Activated T-cell treated with anti-CD3 and anti-CD28 coated beads for 4 hours (primary cell): ENCODE measurements at places on chromosomes 11 and 22.

DNA sequence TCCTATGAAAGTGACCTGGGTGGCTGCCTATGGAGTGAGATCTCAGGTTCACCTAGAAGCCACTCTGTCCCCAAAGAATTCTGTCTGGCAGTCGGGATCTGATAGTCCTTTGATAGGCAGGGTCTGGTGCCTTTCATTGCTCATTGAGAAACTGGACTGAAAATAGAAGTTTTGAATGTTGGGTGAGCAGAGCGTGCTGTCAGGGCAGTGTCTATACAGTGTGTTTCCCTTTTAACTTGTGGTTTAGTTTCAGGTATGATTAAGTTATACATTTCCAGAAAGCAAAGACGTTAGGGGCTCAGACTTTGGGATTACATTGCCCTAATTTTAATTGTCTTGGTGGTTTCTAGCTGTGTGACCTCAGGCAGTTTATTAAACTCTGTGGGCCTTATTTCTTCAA, 111.3 kb upstream of the PAX6 start:
- DNase-seq, result no peak

GRCh38 chr22:30201945-30202344, 44.6 kb downstream of the LIF start:
- no peak for DNase-seq

DNA sequence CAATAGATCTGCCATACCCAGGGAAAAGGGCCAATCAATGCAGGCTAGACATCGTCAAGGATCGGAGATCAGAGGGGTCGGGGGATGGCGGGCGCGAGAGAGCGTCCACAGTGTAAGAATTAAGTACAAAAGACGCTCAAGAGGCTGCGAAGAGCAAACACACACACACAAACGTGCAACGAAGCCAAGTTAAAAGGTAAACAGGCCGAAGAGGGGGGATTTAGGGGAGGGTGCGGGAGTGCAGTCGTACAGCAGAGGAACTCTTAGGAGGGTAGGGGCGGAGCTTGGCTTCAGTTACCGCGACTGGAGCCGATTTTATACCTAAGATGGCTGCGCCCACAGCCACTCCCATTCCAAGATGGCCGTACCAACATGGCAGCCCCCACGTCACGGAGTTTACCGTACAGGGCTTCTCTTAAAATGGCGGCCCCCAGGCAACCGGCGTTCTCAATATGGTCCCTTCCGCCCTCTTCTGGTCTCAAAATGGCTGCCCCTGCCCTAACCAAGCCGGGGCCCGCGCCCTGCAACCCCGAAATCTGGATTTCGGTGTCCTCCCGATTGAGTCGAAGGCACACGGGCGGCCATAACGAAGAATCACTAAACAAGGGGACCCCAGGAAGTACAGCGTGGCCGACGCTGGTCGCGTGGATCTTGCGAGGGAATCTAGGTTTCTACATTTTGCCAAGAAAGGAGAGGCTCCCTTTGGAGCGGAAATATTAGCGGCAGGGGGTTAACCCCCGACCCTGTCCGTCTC, 1.9 kb downstream of the GNG3 start:
- peak; percentile 95 for DNase-seq

GRCh38 chr11:75492181-75492820, 33.4 kb downstream of the GDPD5 start:
- DNase-seq, result peak; percentile 44

GRCh38 chr11:77821349-77821851, 456 bp downstream of the AAMDC start:
- DNase-seq, result peak; percentile 9

- no peak for DNase-seq
These were observed 24.7 kb downstream of the CEP295 start for GRCh38 chr11:93686226-93686625.

- no peak for DNase-seq
These were observed 1.4 kb downstream of the MICAL2 start for GRCh38 chr11:12111549-12112520.

GRCh38 chr11:111515591-111515990, 1.0 kb downstream of the HOATZ start:
- no peak for DNase-seq

GRCh38 chr11:77377734-77378133, 76.2 kb upstream of the GDPD4 start:
- DNase-seq, result no peak

- no peak for DNase-seq
These were observed 8.5 kb downstream of the YPEL4 start for GRCh38 chr11:57641011-57641807.

DNA sequence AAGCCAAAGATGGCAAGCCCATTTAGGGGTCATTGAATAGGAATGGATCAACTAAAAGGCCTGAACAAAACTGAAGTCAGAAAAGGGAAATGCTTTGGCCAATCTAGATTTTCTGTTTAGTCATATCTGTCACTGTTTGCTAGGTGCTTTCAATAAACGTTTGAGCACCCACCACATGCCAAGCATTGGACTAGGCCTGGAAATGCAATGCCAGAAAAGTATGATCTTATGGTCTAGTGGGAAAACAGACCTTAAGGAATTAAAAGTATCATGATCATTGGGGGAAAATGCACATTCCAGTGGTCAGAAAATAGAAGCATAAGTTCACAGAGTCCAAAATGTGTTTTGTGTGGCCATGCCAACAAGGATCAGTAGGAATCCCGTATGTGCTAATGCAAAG, 76.8 kb upstream of the BIRC3 start:
- DNase-seq, result no peak

- DNase-seq, result no peak
These were observed 397.4 kb downstream of the SOX6 start for GRCh38 chr11:15958910-15959309.

DNA sequence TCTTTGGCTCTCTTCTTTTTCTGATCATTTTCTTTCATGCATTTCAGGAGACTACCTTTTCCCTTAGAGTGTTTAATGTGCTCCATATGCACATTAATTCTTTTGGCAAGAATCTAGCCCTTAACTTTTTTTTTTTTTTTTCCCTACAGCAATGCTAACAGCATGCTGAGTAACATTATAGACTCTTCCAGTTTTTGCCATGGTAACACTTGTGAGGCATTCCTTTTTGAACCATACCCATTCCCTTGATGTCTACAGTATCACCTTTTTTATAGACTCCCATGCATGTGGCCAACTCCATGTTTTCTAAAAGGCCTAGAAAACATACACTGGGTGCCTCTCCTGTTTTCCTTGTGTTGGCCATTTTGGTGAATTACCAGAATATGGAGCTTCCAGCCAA, 2.9 kb upstream of the MRPL17 start:
- DNase-seq, result no peak

DNA sequence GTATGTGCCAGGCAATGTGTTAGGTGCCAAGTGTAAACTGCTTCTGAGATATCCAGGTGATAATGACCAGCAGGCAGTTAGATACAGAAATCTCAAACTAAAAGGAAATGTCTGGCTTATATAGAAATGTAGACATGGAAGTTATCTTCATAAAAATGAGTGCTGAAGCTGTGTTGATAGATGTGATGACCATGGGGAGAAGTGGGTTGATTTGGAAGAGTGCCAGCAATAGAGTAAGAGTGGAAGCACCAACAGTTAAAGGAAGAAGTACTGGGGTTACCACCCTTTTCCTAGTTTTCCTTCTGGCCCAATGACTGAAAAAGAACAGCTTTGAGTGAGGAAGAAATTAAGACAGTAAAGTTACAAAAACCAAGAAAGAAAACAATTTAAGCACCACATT, 68.5 kb downstream of the C2CD3 start:
- no peak for DNase-seq

- DNase-seq, result no peak
These were observed 5.2 kb upstream of the MAP6 start for GRCh38 chr11:75673977-75674582.

- DNase-seq, result no peak
These were observed 69.0 kb downstream of the MED15 start for GRCh38 chr22:20576445-20576816.

DNA sequence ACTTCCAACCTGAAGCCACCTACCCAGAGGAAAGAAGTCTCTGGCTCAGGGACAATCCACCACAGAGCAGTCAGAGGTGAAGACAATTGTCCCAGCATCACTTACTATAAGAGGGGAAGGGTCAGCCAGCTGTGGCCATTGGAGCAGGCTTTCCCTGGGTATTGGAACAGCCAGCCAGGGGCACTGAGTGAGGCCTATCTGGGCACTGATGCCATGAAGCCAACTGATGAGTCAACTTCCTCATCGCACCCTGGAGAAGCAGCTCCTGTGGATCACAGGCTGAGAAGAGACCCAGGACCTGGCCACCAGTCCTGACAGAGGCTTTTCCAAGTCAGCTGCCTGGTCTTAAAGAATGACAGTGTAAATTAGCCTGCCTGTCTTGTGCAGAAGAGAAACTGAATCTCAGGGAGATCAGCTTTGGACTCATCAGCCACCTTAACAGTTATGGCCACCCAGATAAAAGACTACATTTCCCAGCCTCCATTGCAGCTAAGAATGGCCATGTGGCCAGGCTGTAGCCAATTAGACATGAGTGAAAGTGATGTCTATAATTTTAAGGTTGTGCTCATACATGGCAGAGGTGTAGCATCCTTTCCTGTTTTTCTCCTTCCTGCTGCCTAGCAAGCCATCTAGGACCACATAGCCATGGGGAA, 19.0 kb downstream of the CHST1 start:
- DNase-seq, result no peak

- no peak for DNase-seq
These were observed 5.9 kb upstream of the MRGPRG start for GRCh38 chr11:3224401-3225057.

DNA sequence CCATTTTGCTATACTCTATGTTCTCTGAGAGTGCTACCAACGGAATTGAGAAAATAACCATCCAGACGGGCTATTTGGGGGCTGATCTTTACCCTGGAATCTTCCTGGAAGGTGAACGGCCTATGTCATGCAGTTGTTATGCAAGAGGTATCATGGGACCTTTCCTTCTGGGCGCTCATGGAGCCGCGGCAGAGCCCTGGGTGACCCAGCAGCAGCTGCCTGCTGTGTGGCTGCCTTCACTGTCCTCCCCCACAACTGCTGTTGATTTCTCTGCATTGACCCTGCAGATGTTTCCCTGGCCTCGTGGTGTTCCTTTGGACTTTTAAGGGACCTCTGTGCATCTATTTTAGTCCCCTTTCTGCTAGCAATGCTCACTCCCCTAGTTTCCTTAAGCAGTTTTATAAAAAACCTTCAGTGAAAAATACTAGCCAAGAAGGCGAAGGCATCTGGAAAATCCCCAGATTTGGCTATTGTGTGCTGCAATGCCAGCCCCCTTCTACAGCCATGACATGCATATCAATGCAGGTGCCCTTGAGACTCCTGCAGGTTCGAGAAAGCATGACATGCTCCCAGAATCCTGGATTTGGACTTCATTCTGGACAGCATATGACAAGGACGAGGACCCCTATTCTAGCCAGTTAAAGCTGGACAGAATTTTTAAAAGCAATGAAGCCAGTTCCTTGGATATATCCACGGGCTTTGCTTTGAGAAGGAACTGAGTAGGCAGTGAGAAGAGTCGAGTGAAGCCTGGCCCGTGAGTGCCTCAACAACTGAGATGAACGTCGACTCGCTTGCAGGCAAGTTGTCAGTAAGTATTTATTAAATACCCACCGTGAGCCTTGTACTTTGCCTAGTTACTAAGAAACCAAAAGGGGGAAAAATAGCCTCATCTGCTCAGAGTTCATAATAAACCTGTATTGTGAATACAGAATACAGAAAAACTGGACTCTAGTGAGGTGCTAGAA, at the start of gene SLC25A18:
SLC25A18 (plus strand) TSS at position 593 of the 965 bp plus-strand sequence. CDS start 16,447 bp downstream, outside the sequence.
- no peak for DNase-seq

DNA sequence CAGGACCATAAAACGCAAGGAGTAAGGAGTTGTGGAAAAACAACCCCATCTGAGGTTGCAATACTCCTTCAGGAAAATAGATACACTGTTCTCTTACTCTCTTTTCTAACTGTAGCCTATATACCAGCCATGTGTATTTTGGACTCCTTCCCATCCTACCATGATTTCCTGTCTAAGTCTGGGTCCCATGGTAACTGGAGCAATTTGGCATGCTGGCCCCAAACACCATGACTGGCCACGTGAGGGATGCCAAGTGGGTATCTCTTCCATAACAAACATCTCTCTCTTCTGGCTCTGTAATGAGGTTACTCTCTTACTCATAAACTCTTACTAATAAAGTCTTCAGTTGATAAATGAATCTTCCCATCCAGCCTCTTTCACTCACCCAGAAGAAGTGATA, 26.5 kb downstream of the ABTB2 start:
- no peak for DNase-seq

DNA sequence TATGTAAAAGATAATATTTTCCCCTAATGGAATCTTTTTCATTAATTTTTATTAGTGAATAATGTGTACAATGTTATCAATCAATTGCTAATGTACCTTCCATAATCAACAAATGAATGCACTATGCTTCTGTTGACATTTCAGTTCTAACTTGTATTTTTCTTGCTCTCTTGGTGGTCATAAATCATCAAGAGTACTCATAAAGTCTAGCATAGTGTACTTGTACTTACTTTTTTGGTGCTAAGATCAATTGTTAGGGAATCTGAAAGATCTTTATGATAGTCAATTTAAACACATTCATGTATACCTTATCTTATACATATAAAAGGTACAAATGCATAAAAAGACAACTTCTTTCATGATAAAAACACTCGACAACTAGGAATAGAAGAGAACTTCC, 10.5 kb downstream of the ENTHD1 start:
- no peak for DNase-seq

GRCh38 chr11:65653229-65654225, 9.2 kb downstream of the RELA start:
- no peak for DNase-seq

- no peak for DNase-seq
These were observed 240.5 kb upstream of the API5 start for GRCh38 chr11:43071338-43071737.

GRCh38 chr11:95739108-95739938, 50.3 kb downstream of the FAM76B start:
- no peak for DNase-seq

DNA sequence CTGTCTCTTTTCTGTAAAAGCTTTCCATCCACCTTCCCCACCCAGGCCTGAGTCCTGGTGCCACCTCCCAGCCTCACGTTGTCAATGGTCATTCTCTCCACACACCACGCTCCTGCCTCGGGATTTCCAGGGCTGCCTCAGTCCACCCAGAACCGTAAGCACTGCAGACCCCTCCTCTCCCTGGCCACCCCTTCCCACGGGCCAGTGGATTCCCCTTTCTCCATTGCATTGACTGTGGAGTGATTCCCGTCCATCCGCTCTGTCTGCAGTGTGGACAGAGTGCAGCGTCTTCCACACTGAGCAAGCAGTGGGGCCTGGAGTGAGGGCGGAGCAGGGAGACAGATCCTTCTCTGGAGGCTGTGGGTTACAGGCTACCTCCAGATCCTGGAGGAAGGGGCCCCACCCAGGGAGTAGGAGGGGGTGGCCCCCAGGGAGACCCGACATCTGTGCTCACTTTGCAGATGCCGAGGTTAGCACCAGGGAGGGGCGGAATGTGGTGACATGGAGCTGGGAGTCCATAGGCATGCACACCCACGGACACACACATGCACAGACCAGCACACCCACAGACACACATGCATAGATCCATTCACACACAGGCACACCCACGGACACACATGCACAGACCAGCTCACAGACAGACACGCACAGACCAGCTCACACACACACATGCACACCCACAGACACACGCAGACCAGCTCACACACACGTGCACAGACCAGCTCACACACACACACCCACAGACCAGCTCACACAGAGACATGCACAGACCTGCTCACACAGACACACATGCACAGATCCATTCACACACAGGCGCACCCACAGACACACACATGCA, 109.6 kb upstream of the B3GAT1 start:
- no peak for DNase-seq

- no peak for DNase-seq
These were observed 10.7 kb downstream of the LSP1 start for GRCh38 chr11:1863352-1864216.

GRCh38 chr11:123006860-123007542, 25.4 kb upstream of the BSX start:
- DNase-seq, result no peak
